Fibroblast of skin of abdomen (primary cell): ENCODE measurements at places on chromosomes 12 and 14.

GRCh38 chr14:73280903-73281302 lies 43.6 kb downstream of the PAPLN start:
- DNase-seq = no peak

DNA sequence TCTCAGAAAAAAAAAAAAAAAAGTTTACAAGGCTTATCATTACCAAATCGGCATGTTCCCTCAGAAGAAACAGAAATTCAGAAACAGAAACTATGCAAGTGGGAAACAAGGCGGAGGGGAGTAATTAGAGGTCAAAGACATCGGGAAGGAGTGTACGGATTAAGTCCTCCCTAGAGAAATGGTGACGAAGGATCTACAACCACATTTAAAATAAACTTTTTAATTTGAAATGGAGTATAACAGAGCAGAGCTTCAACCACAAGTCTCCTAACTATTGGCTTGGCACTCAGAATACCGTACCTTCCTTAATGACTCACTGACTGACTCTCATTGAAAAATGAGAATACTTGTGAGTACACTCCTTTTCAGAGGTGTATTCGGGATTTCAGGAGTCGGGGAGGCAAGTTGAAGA lies 908 bp downstream of the ENTPD5 start:
- DNase-seq = peak; percentile 64

DNA sequence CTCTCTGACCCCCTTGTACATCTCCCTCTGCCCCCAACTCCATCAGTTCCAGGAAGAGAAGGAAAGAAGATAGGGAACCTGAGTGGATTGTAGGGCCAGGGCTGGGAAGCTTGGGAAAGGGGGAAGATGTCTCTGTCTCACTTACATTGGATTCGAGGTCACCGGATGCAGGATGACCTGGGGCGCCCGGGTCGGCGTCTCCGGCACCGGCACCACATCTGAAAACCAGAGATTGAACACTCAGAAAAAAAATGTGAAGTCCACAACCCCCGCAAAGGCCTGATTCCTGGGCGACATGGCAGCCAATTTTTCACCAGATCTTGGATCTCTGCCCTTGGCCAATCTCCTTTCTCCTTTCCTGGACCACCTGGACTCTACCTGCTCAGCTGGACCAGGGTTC lies 169.4 kb upstream of the NOS1 start:
- no peak for DNase-seq

DNA sequence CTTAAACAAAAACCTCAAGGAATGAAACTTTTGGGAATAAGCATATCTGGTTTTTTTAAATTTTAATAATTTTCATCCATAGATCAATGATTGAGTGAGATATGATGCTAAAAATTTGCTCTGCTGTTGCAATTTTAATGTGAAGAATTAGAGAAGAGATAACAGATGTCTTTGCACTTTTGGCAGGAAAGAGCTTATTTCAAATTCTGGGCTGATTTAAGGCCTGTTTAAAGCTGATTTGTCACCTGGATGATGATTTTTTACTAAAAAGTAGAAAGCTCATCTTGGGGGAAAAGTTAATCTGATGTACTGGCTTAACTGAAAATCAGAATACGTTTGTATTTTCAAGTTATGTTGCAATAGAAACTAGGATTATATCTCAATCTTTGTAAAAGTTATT lies 268.9 kb upstream of the NOVA1 start:
- no peak for DNase-seq

DNA sequence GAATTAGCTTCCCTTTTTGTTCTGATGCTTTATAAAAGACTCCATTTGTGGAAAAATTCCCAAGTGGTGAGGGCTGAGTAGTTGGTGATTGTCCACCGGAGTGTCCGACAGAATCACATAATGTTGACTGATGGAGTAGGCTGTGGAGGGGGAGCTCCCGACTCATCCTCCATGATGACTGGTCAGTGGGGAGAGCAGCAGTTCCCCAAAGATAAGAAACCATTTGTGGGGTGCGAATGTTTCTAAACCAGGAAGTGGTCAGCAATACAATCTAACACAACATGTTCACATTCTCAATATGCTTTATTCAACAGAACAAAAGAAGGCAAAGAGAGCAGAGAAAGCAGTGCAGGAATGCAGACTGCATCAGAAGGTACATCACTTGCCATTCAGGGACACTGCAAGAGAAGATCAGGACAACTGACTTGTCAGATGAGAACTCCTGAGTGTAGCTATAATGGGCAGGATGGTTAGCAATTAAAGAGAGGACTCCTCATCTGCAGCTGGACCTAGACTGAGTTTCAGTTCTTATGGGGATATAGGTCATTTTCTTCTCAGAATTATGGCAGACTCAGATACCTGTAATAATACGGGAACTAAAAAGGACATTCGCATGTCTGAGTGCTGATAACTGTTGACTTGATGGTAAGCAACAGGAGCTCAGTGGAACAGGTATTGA lies 5.4 kb downstream of the KRT6B start:
- DNase-seq = no peak

GRCh38 chr14:57769863-57770523 lies 95.9 kb downstream of the SLC35F4 start:
- DNase-seq = no peak

DNA sequence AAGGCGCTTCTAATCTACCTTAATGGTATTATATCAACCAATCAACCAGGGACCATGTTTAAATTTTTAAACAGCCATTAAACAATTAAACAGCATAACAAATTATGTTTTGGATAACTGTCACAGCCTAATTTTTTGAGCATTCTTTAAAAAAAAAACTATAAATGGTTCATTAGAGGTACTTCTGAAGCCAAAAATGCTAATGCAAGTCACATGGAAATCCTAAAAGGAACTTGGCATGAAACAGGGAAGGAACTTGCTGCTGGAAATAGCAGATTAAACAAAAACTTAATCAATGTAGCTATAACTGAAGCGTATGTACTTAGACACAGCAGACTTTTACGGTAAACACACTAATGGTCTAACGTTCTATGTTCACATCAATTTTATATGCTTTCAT lies 190.2 kb upstream of the BTG1 start:
- no peak for DNase-seq

DNA sequence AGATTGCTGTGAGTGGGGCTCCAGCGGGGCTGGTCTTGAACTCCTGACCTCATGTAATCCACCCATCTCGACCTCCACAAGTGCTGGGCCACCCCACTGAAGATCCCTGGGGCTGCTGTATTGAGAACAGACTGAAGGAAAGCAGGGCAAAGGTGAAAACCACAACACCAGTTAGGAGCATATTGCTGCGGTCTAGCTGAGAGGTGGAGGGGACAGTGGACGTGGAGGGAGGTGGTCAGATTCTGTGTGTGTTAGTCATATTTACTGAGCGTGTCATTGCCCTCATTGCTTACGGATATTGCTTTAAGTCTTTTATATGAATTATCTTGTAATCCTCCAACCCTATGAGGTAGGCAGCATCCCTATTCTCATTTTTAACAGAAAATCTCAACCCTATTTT lies 69.0 kb upstream of the OVCH1 start:
- DNase-seq = no peak

DNA sequence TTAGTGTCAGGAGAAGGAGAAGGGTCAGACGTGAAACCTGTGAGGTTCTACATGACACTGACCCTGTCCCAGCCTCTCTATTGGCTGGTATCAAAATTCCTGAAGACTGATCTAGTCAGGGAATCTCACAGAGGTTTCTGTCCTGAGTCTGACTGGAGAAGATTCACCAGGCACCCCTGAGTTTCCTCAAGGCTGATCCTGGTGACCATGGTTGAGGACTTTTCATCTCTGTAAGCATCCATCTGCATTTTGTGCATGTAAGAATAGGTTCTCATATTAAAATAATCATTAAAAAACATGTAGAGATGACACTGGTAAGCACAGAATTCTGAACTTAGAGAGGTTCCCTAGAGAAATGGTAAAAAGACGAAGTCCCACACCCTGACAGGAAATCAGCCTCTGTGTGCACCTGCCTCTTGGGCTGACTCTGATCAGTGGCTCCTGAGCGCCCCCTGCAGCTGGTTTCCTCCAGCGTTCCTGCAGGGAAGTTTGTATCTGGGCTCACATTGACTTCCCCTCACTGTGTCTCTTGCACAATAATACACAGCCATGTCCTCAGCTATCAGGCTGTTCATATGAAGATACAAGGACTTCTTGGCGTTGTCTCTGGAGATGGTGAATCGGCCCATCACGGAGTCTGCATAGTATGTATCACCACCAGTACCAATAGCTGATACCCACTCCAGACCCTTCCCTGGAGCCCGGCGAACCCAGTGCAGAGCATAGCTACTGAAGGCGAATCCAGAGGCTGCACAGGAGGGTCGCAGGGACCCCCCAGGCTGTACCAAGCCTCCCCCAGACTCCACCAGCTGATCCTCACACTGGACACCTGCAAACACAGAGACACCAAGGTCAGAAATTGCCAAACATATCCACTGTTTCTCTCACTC lies 991.9 kb downstream of the TMEM121 start:
- no peak for DNase-seq

GRCh38 chr12:45726603-45727300 lies 2.8 kb upstream of the ARID2 start:
- peak; percentile 34 for DNase-seq

GRCh38 chr14:29064305-29064900 lies 297.8 kb downstream of the FOXG1 start:
- DNase-seq = no peak

DNA sequence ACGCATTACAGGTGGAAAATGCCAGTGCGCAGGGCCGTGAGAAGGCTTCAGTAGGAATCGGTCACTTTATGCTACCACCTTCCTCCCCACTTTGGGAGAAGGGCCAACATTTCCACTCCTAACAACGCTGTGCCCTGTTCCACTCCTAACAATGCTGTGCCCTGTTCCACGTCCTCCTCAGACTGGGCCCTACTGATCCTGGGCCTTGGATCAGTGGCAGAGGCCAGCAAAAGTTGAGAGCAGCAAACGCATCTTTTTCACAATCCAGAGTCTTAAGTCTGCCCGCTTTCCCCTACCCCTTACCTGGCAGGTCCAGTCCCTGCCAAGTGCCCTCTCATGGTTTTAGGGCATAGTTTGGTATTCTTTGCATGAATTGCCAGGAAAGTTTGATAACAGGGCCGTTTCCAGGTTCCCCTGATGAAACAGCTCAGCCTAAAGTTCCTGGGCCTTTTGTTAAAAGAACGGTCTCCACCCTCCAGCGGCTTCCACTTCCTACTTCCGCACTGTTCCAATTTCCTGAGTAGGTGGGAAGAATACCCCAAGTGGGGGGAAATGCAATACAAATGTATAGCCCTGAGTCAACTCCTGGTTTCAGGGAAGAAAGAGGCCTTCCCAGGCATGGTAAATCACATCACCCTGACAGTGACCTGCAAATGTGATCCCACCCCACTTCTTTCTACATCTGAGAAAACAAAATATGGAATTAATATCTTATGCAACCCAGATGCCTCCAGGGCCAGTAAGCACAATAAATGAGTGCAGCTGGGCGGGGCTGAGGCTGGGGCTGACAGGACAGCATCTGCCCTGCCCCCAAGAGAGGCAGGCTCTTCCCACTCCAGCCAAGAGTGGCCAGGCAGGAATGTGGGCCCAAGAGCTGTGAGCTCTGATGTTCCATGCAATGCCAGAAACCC lies 15.0 kb downstream of the KCTD10 start:
- peak; percentile 99 for DNase-seq

GRCh38 chr14:49702725-49703124 lies 9.8 kb downstream of the KLHDC1 start:
- DNase-seq = no peak

DNA sequence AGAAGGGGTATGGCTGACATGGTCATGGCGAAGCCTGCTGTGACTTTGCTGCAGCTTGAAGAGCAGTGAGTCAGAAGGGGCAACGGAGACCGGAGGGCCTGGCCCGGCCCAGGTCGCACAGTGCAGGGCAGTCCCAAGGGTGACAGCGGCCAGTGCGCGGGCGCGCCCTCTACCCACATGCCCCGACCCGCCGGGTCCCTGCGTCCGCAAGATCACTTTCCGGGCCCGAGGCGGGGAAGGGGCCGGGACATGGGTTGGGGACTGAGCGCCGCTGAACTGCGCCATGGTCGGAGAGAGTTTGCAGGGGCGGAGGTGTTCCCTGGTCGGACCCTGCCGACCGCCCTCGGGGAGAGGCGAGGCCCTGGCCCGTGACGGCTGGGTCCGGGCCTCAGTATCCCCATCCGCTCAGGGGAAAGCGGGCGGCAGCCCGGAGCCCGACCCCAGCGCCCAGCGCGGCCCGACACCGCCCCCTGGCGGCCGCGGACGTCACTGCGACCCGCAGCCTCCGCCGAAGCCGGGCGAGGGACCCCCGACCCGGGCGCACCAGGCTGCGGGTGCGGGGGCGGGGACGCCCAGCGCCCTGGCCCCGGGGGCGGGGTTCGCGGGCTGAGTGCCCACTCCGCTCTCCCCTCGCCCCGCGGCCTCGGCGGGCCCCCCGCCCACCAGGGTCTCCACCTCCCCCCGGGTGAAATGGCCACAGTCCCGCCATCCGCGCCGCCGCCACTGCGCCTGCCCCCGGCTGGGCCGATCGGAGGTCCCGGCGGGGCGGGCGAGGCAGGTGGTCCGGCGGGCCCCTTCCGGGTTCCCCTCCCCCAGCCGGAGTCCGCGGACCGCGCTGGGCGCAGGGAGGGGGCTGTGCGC lies 7.2 kb upstream of the ANKRD9 start:
- no peak for DNase-seq

GRCh38 chr14:29681316-29681715 lies 246.3 kb downstream of the PRKD1 start:
- DNase-seq = no peak

- DNase-seq = peak; percentile 63
Observed at GRCh38 chr12:54579696-54580333, 8.6 kb downstream of the PPP1R1A start.

DNA sequence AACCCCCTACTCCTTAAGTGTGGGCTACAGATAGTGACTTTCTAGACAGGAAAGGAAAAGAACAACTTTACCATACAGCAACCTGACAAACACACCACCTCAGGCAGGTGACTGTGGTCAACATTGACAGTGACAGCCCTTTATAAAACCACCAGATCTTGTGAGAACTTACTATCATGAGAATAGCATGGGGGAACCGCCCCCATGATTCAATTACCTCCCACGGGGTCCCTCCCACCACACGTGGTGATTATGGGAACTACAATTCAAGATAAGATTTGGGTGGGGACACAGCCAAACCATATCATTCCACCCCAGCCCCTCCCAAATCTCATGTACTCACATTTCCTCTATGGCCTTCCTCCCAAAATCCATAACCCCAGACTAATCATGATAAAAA lies 16.3 kb downstream of the OR10P1 start:
- no peak for DNase-seq

DNA sequence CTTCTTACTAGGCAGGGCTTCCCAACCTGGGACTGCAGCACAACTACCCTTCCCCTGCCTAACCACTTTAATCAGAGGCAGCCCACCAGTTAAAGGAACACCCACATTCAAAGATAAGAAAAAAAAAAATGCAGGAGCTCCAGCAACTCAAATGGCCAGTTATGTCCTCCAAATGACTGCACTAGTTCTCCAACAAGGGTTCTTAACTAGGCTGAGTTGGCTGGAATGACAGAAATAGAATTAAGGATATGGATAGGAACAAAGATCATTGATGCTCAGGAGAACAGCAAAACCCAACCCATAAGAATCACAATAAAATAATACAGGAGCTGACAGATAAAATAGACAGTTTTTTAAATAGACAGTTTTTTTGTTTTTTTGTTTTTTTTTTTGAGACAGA lies 154.2 kb downstream of the PLCZ1 start:
- DNase-seq = no peak

- DNase-seq = no peak
Observed at GRCh38 chr12:99804715-99805114, 157.2 kb downstream of the GARIN6 start.
